ENCODE measurements at places on chromosomes 11 and 22.
A peak's percentile ranks its signal among the peaks of the same experiment; 100 is the strongest.

GRCh38 chr11:134429106-134429505, 17.1 kb upstream of the B3GAT1 start:
- no peak for DNase-seq

- no peak for DNase-seq
These were observed 177.4 kb downstream of the BUD13 start for GRCh38 chr11:116595305-116595880.

- DNase-seq = no peak
These were observed 145.5 kb upstream of the RASSF10 start for GRCh38 chr11:12863605-12864121.

GRCh38 chr11:65573391-65574079, 1.2 kb downstream of the FAM89B start:
- DNase-seq = no peak

DNA sequence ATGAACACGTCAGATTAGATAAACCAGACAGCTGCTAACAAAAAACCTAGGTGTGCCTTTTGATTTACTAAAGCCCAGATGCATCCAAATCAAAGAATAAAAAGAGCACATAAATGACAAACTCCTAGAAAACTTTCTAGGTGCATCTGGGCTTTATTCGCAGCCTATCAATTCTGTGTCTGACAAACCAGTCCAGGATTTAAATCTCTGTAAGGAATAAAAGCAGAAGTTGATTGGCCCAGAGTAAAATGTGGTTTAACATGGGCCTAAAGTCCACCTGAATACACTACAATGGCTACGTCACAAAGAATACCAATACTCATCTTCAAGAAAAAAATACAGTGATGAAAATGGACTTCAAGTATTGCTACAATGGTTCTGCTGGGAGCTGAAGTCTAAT, 66.8 kb downstream of the SOX6 start:
- DNase-seq = no peak

GRCh38 chr22:44895296-44896055, 114.3 kb downstream of the PHF21B start:
- no peak for DNase-seq

GRCh38 chr22:32958001-32958400, 100.2 kb downstream of the SYN3 start:
- no peak for DNase-seq

- DNase-seq = no peak
These were observed 22.9 kb downstream of the MORC2 start for GRCh38 chr22:30945653-30946052.

- no peak for DNase-seq
These were observed 7.9 kb downstream of the SC5D start for GRCh38 chr11:121300313-121300971.

DNA sequence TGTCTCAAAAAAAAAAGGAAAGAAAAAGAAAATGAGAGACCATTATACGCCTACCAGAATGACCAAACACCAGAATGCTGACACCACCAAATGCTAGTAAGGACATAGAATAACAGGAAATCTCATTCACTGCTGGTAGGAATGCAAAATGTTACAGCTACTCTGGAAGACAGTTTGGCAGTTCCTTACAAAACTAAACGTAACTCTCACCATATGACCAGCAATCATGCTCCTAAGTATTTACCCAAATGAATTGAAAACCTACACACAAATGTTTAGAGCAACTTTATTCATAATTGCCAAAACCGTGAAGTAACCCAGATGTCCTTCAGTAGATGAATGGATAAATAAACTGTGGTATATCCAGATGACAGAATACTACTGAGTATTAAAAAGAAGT, 7.2 kb downstream of the CHKA start:
- DNase-seq = no peak

- DNase-seq = peak; percentile 38
These were observed at the start of gene ME3 for GRCh38 chr11:86672007-86672621. ME3 (minus strand) TSS chr11:86672616.

GRCh38 chr11:2380807-2381350, 3.8 kb downstream of the CD81 start:
- DNase-seq = no peak

- no peak for DNase-seq
These were observed 311.0 kb downstream of the BUD13 start for GRCh38 chr11:116461789-116462188.

DNA sequence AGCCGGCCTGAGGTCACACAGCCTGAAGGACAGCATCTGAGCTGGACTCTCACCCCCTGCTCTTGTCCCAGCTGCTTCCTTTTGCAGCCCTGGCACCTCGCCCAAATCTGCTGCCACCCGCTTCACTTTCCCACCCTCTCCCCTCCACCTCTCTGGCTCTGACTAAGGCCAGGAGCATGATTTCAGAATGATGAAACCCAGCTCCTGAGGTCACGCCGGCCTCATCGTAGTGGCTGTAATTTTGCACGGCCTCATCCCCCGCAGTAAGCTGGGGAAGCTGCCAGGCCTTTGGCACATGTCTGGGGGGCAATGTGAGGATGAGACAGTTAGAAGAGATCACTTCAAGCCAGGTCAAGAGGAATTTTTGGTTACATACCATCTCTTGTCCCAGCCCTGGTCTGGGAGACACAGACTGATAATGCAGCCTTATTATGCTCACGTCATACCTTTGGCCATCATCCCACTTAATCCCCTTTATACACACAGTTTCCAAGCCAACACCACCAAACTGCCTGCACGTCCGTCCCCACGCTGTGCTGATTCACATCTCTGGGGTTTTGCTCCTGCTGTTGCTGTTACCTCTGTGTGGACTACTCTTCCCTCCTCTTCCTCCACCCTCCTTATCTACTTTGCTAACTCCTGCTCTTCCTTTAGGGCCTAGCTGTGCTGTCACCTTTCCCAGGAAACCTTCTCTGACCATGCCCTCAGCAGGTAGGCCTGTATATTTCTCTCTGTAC, 58.1 kb downstream of the CHRDL2 start:
- no peak for DNase-seq

- DNase-seq = no peak
These were observed 37.6 kb upstream of the DKK3 start for GRCh38 chr11:12045914-12046635.

GRCh38 chr11:9738116-9738515, 74.2 kb downstream of the SWAP70 start:
- DNase-seq = no peak

DNA sequence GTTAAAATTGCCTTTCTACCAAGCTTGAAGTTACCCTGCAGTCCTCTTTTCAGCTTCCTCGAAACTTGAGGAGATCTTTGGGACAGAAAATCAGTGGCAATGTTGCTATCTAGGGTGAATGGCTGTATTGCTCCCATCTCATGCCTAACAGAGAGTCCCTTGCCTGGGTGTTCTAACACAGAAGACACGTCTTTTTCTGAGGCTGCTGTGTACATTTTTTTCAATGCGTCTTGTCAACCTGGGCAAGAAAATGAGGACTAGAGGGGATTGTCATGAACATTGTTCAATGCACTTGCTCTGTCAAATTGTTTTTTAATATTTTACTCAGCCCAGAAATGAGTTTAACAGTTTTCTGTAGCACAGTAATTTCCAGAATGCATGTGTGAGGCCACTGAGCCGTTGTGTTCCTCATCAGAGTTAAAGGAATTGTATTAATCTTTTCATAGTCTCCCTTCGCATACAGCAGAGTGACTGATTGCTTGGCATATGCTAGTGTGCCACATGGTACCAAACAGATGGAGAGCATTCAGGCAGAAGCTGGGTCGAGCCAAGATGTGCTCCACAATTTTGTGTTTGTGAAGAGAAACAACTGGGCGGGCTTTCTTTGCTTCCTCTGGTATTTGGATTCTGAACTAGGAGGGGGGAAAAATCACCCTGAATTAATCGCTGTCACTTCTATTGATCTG, 86.0 kb downstream of the CASP12 start:
- no peak for DNase-seq

DNA sequence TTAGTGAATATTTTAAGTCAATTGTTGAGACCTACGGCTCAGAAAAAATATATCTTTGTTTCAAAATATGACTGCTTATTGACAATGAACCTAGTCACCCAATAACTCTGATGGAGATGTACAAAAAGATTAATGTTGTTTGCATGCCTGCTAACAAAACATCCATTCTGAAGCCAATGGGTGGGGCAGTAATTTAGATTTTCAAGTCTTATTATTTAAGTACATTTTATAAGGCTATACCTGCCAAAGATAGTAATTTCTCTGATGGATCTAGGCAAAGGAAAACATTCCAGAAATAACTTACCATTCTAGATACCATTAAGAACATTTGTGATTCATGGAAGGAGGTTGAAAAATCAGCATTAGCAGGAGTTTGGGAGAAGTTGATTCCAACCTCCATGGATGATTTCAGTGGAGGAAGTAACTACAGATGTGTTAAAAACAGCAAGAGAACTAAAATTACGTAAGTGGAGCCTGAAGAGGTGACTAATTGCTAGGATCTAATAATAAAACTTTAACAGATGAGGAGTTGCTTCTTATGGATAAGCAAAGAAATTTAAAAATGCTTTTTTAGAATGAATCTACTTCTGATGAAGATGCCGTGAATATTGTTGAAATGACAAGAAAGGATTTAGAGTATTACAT, 26.4 kb upstream of the OR8D2 start:
- no peak for DNase-seq

DNA sequence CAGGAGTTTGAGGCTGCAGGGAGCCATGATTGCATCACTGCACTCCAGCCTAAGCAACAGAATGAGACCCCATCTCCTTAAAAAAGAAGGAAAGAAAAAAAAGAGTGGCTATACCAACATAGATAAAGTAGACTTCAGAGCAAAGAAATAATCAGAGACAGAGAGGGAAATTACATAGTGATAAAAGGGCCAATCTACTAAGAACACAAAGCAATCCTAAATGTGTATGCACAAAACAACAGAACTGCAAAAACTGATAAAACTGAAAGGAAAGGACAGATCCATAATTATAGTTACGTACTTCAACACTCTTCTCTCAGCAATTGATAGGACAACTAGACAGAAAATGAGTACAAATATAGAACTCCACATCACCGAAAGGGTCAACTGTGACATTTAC, 17.8 kb upstream of the OR2AT4 start:
- no peak for DNase-seq

GRCh38 chr11:39174965-39175364, 2284.5 kb downstream of the LRRC4C start:
- no peak for DNase-seq

DNA sequence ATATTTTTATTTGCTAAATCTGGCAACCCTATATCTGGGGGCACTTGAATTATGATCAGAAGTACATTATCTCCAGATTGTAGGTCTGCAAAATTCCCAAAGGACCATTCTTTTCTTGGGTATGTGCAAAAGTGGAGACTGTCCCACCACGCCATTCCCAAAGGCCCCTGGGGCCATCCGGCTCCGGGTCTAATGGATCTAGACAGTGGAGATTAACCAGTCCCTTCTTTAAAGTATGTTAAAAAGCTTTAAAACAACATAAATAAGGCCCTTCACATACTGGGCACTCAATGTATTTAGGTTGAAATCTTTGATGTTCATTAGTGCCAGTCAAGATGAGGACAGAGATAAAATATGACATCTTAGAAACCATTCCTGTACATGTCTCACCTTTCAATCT, 124.1 kb downstream of the MAML2 start:
- no peak for DNase-seq

DNA sequence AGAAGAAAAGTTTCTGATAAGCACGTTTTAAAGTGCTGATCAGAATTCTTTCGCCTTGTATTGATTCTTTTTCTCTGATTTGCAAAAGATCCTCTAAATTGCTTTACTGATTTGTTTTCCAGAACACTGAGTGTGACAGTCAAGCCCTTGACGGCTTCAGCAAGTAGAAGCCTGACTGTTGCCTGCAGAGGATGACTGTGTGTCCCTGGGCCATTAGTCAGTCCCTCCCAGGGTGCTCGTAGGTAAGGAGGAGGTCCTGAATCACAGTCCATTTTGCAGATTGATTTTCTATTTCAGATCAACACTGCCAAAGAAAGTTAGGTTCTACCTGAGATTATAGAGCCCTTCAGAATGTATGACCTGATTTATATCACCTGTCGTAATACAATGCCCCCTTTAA, 38.6 kb upstream of the POGLUT3 start:
- DNase-seq = no peak

DNA sequence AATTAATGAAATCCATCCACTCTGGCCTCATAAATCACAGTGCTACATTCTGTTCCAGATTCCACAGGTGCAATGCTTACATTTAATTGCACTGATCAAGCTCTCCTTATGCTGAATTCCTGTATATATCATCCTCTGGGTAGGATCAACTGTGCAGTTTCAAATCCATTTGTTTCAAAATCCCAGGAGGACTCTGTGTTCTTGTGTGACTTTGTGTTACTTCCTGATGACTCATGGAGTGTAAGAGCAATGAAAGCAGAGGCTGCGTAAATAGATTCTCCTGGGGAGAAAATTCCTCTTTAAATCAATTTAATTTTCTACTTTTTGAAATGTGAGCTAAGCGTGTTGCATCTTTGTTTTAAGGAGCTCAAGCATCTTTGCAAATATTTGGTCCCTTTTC, 752.7 kb downstream of the METTL15 start:
- no peak for DNase-seq

- DNase-seq = no peak
These were observed 86.2 kb downstream of the RPL27A start for GRCh38 chr11:8768625-8769333.

- no peak for DNase-seq
These were observed 107.8 kb downstream of the SYN3 start for GRCh38 chr22:32950366-32950765.

DNA sequence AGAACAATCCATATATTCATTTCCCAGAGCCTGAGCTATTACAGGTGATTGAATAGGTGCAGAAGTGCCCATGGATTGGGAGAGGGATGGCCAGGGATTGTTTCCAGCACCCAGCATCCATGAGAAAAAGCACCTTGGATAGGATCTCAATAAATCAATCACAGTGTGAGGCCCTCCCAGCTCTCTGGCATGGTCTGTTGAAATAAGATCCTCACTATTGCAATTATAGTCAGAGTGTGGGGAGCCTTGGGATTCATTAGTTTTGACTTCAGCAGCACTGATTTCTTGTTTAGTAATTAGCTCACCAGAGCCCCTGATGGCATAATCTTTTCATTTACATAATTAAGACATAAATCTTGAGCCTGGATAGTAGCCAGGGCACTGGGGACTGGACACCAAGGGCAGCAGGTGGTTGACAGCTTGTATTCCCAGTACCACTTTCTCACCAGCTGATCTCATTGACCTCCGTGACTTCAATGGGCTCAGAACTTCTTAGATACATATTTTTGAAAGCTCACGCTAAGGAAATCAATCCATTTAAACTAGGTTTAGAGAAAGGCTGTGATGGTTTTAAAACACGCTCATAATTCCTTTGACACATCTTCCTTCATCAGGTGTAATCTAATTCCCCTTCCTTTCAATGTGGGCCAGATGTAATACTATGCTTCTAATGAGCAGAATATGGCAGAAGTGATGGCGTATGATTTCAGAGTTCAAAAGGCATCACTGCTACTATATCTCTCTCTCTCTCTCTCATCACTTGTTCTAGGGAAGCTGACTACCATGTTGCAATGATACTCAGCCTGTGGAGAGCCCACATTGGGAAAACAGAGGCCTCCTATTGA, 22.1 kb upstream of the DRD2 start:
- no peak for DNase-seq

Measured in activated CD4-positive, alpha-beta T cell treated with anti-CD3 and anti-CD28 coated beads for 24 hours (primary cell).